ENCODE measurements at places on chromosomes 13 and 19. TPM values are rescaled to one million over a fixed set of nuclear protein-coding genes. Genes with fewer than 3 reads are reported as not detected.

- H3K4me1 ChIP-seq: no peaks in the 10 kb centered on the region
- no peak overlapping the region for H3K27ac ChIP-seq
- peaks cover 6% of the 10 kb centered on the region for H3K27me3 ChIP-seq
- H3K36me3 ChIP-seq: no peaks in the 10 kb centered on the region
- H3K4me3 ChIP-seq: no peak overlapping the region
Observed at GRCh38 chr13:109684824-109685202, 101.6 kb downstream of the IRS2 start.

The ATP4A gene
- not detected for total RNA-seq

DNA sequence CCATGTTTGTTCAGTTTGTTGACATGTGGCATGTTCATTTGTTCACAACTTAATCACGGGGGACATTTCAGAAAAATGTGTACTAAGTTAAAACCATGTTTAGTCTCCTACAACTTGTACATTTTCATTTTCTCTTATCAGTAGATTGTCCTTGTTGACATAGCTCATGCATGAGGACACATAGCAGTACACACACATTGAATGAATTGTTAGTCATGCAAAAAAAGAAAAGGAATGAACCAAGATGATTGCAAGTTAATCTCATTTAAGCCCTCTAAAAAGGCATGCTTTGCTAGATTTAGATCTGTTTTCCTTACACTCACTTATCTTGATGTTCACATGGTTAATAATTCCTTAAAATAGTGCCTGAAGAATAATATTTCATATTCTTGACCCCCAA lies 38.2 kb upstream of the AKAP11 start:
- H3K27ac ChIP-seq: no peak overlapping the region
- DNase-seq: no peak
- no peak overlapping the region for H3K4me3 ChIP-seq
- no peaks in the 10 kb centered on the region for H3K27me3 ChIP-seq

DNA sequence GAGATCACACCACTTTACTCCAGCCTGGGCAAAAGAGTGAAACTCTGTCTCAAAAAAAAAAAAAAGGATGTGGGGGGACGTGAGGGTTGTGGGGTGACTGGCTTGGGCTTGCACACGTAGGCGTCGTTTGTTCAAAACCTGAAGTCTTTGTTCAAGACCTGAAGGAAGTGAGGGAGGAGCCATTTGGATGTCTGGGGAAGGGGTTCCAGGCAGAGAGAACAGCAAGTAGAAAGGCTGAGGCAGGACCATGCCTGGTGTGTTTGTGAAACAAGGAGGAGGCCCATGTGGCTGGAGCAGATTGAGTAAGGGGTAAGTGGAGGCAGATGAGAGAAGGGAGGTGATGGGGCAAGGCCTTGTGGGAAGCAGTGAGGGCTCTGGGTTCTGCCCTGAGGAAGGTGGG lies 27.8 kb downstream of the PIN1 start:
- peak overlapping the region; percentile 68 for H3K4me3 ChIP-seq
- peaks cover under 1% of the 10 kb centered on the region for H3K36me3 ChIP-seq
- peak overlapping the region; percentile 89 for H3K27ac ChIP-seq
- no peaks in the 10 kb centered on the region for H3K27me3 ChIP-seq
- peak; percentile 53 for DNase-seq

The SNRNP70 gene
- 187 TPM for total RNA-seq

- no peak overlapping the region for H3K27ac ChIP-seq
- H3K4me1 ChIP-seq: peaks cover 26% of the 10 kb centered on the region
- H3K27me3 ChIP-seq: no peaks in the 10 kb centered on the region
- no peak overlapping the region for H3K4me3 ChIP-seq
Observed at GRCh38 chr19:42267644-42268141, 1.4 kb upstream of the CIC start.

The PSPN gene
- 1.2 TPM for total RNA-seq

DNA sequence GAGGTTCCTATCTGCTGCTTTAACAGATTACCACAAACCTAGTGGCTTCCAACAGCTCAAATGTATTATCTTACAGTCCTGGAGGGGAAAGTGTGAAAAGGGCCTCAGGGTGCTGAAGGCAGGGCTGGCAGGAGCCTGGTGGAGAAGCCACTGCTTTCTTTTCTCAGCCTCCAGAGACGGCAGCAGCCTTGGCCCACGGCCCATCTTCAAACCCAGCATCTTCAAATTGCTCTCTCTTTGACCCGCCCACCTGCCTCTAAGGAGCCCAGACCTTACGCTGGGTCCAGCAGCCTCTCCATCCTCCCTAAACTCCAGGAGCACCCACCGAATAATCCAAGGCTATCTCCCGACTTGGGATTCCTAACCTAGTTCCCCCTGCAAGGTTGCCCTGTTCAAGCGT lies 35.6 kb downstream of the C13orf46 start:
- no peaks in the 10 kb centered on the region for H3K27me3 ChIP-seq
- H3K4me3 ChIP-seq: no peak overlapping the region
- H3K27ac ChIP-seq: no peak overlapping the region

The JSRP1 gene
- total RNA-seq: 1.0 TPM

The C3 gene
- 1.1 TPM for total RNA-seq
